ENCODE measurements at places on chromosomes 2 and 18.
A peak's percentile ranks its signal among the peaks of the same experiment; 100 is the strongest.

GRCh38 chr2:120316528-120317179 lies 29.3 kb upstream of the INHBB start:
- no peak for DNase-seq

DNA sequence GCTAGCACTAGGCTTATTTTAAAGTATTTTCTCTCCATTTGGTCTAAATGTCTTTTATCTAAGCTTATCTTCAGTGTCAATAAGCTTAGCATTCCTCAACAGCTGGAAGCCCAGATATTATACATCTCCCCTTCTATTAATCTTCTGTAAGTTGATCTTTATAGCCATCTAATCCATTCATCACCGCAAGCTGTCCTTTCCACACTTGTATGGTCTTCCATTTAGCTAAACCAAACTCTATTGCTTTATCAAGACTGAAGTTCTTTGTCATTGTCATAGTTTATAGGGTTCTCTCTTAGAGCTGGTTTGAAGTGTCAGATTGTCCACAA lies 101.3 kb upstream of the GPR45 start:
- DNase-seq = no peak

- no peak for DNase-seq
These were observed 12.6 kb downstream of the MBP start for GRCh38 chr18:77119851-77120491.

DNA sequence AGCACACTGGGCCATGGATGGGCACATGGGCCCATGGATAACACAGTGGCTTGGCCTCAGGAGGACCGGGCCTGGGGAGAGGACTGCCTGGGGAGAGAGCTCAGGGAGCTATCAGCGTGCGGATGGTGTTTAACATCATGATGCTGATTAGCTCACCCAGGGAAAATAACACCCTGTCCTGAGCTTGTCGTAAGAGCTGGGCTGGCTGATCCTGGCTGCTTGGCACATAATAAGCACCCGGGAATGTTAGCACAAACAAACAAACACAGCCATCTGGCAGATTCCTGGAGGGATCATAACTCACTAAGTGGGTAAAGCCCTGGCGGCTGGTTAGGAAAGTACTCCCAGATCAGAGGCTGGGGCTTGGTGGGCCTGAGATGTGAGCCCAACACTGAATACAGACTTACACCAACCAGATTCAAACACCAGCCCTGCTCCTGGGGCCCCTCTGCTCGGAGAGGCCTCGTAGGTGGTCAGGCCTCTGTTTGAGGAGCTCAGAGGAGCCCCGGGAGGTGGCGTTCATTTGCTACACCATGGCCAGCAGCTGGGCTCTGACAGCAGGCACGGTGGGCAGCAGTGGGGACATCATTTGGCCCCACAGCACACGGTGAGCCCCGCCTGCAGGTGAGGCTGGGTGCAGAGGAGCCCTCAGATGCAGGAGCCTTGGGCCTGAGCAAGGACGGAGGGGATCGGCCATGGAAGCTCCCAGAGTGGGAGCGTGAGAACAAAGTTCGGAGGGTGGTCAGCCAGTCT lies 193.4 kb upstream of the HDAC4 start:
- no peak for DNase-seq

DNA sequence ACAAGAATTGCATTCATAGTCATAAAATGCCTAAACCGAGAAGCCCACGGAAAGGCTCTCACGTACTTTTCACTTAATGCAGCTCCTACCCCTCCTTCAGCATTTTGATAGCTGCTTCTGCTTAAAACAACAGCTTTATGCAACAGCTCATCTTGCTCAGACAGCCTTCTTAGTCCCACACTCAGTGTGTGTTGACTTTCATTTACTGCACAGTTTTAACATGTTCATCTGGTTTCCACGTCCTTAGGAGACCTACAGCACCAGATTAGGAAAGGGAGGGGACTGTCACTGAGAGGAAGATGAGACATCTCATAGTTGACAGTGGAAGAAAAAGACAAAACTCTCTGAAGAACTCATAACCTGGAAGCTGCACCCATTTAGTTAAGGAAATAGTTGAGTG lies 435.4 kb downstream of the SETBP1 start:
- DNase-seq = no peak

- no peak for DNase-seq
These were observed 26.0 kb upstream of the SP3 start for GRCh38 chr2:173990970-173991819.

- no peak for DNase-seq
These were observed 32.0 kb downstream of the FASTKD2 start for GRCh38 chr2:206797376-206797775.

- DNase-seq = no peak
These were observed 561.9 kb downstream of the ARHGAP15 start for GRCh38 chr2:143691121-143691520.

GRCh38 chr18:21053127-21053526 lies 58.5 kb downstream of the ROCK1 start:
- no peak for DNase-seq

GRCh38 chr2:44450082-44450481 lies 88.3 kb downstream of the CAMKMT start:
- DNase-seq = no peak

DNA sequence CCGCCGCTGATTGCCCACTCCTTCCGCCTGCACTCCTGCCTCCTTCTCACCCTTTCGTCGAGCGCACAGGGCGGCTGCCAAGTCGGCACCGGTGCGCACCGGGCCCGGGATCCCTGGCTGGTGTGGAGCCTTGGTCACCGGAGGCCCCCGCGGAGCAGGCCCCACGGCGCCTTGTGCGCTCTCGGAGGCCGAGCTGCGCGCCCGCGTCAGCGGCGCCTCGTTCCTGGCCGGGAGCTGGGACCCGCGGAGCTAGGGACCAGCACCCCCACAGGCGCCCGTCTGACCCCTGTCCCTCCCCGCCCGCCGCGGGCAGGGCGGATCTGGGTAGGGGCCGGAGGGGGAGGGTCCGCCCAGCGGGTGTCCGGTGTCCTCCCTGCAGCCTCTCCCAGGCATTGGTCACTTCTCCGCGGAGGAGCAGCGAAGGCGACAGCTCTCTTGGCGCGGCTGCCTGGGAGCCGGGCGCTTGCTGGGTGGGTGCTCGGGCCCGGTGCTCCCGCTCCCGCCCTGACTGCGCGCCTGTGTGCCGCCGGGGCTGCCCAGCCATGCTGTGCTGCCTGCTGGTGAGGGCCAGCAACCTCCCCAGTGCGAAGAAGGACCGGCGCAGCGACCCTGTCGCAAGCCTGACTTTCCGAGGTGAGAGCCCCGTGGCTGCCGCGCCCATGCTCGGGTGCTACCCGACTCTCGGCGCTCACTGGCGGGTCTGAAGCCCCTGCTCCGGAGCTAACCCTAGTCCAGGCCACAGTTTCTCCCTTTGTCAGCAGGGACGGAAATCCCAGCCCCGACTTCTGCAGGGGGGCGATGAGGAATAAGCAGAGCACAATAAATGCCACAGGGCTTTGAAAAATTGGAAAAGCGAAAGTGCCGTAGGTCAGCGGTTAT lies 13.2 kb downstream of the DYSF start:
- DNase-seq = no peak

- DNase-seq = no peak
These were observed 112.7 kb downstream of the XRCC5 start for GRCh38 chr2:216221811-216222210.

GRCh38 chr18:48544661-48545415 lies 6.0 kb downstream of the CTIF start:
- no peak for DNase-seq

DNA sequence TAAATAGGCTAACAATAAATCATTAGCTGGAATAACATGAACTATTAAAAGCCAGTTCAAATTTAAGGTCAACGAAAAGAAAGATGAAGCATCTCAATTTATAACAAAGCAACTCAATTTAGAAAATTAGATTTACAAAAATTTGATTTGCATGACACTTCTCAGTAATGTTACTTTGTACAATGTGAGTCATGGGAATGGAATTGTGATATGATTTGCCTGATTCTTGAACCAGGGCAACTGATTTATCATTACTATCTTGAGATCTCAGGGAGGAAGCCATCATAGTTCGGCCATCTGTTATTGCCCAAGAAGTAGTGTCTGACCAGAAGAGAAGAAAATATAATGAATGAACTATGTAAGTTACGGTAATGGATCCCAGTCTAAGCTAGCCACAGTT lies 193.1 kb downstream of the RIT2 start:
- no peak for DNase-seq

DNA sequence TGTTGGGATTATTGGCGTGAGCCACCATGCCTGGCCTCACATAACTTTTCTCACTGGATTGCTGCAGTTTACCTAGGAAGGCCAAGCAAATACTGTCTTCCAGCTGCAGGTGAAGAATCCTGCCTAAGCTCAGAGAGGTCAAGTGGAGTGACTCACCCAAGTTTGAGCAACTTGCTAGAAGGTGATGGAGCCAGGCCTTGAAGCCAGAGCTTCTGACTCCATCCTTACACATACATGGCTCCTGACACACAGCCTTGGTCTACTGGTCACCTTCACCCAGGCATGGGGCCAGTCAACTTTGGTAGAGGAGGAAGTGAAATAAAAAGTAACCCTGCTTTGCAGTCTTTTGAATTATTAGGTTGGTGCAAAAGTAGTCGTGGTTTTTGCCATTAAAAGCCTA lies 93.5 kb downstream of the VWA3B start:
- no peak for DNase-seq

- DNase-seq = no peak
These were observed 20.8 kb upstream of the FIGN start for GRCh38 chr2:163756588-163756987.

GRCh38 chr2:12052796-12053195 lies 306.4 kb downstream of the LPIN1 start:
- DNase-seq = no peak

DNA sequence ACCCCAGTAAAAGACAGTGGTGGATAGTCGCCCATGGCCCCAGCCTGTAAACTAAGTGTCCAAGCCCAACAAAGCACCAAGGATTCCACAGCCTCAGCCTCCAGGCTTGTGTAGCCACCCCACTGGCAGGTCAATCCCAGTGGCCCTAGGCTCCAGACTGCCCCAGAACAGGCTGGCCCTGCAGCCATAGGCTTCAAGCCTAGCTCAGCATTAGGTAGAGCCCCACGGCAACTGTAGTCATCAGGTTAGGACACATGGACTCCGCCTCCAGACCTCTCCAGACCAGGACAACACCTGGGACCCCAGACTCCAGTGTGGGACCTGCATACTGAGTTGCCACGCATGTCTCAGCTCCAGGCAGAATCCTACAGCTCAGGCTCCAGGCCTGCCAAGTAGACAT lies 1590.6 kb upstream of the DDX18 start:
- DNase-seq = no peak

- no peak for DNase-seq
These were observed 95.4 kb upstream of the CCDC85A start for GRCh38 chr2:56088411-56088810.

DNA sequence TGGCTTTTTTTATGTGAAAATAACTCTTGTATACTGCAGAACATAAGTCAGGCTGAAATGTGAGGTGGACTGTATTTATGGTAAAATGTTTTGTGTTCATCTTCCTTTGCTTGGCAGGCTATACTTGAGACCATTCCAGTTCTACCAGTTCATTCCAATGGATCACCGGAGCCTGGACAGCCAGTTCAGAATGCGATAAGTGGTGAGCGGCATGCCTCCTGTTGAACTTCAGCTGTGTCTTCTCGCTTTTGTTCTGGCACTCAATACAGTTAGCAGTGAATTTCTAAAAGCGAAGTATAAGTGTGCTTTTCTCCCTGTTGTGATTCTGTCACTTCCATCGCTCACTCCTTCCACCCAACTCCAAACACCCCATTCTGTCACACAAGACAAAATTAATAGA lies 138.5 kb downstream of the ARHGAP28 start:
- no peak for DNase-seq

GRCh38 chr2:39416140-39416539 lies 20.9 kb downstream of the MAP4K3 start:
- DNase-seq = no peak

GRCh38 chr2:45889620-45890370 lies 238.3 kb downstream of the PRKCE start:
- DNase-seq = no peak

DNA sequence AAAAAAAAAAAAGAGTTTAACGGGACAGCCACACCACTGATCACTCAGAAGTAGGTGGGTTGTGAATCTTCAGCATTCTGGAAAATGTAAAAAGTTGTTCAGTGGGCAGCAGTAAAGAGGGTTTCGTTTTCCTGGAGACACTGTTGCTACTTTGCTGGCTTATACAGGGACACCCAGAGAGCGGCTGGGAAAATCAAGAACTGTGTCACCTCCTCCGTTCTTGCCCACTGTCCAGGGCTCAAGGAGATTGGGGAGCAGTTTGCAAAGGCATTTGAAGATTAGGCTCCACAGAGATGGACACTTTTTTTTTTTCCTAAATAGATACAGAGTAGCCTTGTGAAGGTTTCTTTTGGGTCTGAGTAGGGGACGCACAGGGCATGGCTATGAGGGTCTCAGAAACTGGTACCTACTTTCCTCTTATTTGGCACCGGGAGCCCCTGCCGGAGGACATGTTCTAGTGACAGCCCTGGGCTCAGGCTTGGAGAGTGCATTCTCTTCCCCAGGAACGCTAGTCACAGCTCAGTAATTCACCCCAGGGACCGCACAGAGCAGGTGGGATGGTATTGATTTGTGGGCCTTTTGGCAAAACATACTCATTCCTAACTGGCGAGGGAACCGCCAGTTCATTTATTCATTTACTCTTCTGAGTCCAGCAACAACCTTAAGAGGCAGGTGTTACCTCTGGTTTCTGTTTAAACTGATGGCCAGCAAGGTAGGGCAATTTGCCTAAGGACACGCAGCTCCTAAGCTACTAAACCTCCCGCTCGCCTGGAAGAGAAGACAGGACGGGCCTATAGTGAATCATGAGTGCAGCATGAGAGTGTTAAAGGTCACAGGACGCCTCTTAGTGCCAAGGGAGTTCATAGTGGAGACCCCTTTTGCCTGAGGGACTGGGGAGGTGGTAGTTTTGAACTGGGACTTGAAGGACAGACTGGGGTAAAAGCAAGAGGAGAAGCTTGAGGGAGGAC lies 53.1 kb downstream of the HPCAL1 start:
- DNase-seq = no peak

GRCh38 chr2:137947728-137948336 lies 16.4 kb upstream of the HNMT start:
- peak; percentile 34 for DNase-seq

- no peak for DNase-seq
These were observed 85.4 kb upstream of the MYO3B start for GRCh38 chr2:170092436-170093060.

GRCh38 chr2:63843093-63843492 lies 1.4 kb downstream of the UGP2 start:
- no peak for DNase-seq

- no peak for DNase-seq
These were observed 62.2 kb upstream of the NXPH2 start for GRCh38 chr2:138842341-138842740.

DNA sequence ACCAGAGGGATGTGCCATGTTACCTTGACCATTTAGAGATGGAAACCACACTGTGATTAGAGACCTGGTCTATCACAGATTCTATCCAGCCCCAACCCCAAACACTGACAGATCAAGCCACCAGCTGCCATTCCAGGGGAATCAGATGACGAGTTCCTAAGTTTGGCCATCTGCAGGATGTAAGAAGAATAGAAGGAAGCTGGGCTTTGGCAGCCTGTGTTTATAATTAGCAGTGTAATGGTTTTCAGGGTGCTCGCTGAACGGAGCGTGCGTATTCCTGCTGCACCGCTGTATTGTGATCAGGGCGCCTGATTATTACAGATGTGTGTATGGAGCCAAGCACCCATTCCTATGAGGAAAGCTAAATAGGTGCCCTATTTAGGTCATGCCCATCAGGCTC lies 138.1 kb downstream of the LRRC30 start:
- DNase-seq = no peak
